ENCODE measurements at places on chromosomes 1 and 21. TPM values are rescaled to one million over a fixed set of nuclear protein-coding genes. Genes with fewer than 3 reads are reported as not detected.

DNA sequence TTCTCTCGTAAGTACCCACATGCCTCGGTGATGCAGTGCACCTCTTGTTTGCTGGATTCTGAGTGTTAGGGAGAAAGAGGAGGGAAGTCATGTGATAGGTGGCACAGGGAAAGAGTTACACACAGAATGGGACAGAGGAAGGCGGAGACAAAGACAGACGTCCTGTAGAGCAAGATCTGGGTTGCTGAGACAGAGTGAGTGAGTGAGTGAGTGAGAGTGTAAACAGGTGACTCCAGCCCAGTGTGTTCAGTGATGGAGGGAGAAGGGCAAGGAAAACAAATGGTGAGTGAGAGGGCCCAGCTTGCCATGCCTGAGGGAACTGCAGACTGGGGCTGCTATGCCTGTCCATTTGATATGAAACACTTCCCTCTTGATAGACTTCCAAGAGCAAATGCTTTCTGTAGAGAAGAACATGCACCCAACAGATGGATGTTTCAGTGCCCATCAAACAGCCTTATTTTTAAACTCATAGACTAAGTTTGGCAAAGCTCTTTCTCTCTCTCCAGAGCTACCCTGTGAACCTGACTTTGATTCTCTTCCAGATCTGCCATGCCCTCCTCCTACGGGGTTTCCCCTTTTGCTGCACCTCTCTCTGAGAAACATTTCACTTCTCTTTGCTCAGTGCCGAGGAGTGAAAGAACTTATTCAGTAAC lies 209.9 kb upstream of the COA6 start:
- DNase-seq: no peak

GRCh38 chr21:17370916-17371315 lies 141.9 kb upstream of the CXADR start:
- DNase-seq: no peak

- no peak for DNase-seq
Observed at GRCh38 chr1:248045209-248045608, 1.4 kb upstream of the OR2L3 start.

- DNase-seq: no peak
Observed at GRCh38 chr1:68723791-68724190, 226.9 kb upstream of the DEPDC1 start.

- no peak for DNase-seq
Observed at GRCh38 chr1:17176306-17177061, 28.4 kb upstream of the PADI1 start.

DNA sequence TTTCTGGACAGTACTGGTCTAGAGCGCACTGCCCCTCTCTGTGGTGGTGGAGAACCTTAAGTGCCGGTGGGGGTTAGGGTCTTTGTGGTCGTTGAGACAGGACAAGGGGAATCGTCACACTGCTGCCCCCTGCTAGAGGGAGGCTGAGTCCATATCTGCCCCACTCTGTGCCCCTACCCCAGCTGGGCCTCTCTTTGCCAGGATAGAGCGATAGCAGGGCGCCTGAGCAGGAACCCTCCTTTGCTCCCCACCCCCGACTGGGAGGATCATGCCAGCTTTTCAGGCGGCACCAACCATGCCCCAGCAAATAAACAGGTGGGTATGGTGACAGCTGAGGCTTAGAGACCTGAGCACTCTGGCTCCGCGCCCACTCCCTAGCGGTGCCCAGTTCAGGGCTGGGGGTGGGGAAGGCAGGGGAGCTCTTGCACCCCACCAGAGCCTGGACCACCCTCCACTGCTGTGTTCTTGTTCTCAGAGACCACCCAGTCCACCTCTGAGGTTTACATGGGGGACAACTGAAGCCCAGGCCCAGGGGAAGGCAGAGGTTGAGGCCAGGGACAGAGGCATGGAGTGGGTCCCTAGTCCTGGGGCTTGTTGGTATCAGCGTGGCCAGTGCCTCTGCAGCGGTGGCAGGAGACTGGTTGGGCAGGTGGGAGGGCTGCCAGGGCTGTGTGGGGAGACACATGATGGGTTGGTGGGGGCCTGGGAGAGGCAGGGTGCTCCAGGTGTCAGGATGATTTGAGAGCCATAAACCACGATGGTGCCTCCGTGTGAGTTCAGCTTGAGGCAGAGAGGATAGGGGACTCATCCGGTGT lies 1.6 kb downstream of the PADI2 start:
- no peak for DNase-seq

DNA sequence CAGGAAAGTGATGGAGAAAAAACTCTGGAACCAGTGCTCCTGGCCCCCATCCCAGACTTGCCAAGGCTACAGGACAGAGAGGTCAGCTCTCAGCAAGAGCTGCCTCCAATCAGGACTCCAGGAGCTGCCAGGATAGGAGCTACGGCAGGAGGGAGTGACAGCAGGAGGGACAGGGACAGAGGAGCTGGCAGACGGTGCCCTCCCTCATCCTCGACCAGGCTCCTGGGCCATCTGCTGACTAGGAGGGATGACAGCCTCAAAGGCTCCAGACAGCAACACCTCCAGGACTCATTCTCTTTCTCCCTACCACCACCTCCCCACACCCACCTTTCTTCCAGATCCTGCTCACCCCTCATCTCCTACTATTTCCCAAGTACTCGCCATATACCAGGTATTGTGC lies 22.7 kb downstream of the DLGAP3 start:
- DNase-seq: no peak

DNA sequence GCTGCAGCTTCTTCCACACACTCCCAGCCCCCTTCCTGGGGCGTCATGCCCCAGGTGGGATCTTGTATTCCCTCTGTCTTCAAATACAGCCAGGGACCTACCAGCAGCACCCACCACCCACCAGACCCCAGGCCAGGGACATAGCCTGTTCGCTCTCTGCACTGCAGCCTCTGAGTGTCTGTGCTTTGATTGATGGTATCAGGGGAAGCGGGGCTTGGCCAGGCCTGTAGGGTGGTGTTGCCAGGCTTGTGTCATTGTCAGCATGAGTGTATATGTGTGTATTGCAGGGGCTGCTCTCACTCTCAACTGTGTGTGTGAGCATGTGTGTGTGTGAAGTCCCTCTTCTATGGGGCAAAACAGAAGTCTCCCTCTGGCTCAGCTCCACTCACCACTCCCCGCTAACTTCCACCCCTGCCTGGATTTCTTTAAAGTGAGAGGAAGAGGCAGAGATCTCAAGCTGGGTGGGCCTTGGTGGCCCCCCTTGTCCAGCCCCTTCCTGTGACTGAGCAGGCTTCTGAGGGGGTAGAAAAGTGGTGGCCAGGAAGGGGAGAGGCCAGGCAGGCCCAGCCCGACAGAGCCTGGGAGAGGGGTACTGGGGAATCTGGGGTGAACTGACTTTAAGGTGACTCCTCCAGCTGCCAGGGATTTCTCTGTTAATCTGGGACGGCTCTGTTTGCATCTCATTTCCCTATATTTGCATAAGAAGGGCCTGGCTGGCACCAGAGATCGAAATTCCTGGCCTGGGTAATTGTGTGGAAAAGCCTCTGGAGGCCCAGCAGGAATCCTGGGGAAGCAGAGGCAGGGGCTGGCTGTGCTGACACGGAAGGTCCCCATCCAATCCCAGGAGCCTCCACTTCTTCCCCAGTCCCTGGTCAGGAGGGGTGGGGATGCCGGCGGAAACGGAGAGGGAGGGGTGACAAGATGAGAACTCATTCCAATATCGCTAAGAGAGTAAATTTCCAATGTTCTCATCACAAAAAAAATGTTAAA lies 18.6 kb upstream of the ADGRB2 start:
- DNase-seq: no peak

GRCh38 chr1:2275796-2276536 lies 47.8 kb downstream of the SKI start:
- DNase-seq: no peak

DNA sequence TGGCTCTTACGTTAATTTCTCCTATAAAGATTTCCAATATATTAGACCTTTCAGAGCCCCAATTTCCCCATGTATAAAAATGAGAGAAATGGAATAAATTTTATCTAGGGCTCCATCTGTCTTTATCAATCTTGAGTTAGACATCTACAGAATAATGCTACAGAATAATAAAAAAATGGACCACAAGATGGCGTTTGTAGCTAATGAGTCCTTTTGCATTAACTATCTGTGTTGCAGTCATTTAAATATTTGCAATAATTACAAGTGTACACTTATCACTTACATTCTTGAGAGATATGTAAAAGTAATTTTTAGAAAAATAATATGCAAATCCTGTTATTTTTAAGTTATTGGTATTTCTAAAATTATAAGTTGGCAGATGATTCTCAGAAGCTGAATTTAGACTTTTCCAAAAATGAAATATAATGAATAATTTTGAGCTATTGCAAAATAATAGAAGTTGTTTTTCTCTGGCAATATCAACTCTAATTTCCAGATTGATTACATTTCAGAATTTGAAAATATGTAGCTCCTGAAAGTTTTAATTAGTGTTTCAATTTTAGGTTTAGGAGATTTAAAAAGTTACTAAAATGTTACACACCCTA lies 87.7 kb downstream of the SNX7 start:
- no peak for DNase-seq

GRCh38 chr1:241682921-241683320 lies 30.8 kb downstream of the WDR64 start:
- DNase-seq: no peak

Gene TEDDM1
- 0.11 TPM for polyA plus RNA-seq
